ENCODE measurements at places on chromosomes 4 and X.

GRCh38 chrX:23287191-23287725 lies 47.4 kb upstream of the PTCHD1 start:
- DNase-seq: no peak

- DNase-seq: no peak
These were observed 32.3 kb downstream of the AFF1 start for GRCh38 chr4:86967073-86967472.

- no peak for DNase-seq
These were observed 2.3 kb upstream of the BTC start for GRCh38 chr4:74796631-74797030.

- no peak for DNase-seq
These were observed 16.6 kb downstream of the GPKOW start for GRCh38 chrX:49106930-49107329.

Data from NCI-H1930 (cell line).